ENCODE measurements at places on chromosomes 4 and X. TPM values are rescaled to one million over a fixed set of nuclear protein-coding genes. Genes with fewer than 3 reads are reported as not detected.

DNA sequence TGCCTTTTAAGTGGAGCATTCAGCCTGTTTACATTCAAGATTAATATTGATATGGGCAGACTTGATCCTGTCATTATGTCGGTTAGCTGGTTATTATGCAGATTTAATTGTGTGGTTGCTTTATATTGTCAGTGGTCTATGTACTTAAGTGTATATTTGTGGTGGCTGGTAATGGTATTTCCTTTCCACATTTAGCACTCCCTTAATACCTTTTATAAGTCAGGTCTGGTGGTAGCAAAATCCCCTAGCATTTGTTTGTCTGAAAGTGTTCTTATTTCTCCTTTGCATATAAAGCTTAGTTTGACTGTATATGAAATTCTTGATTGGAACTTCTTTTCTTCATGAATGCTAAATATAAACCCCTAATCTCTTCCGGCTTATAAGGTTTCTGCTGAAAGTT is 403.7 kb upstream of the EPHA5 start:
- no peaks in the 10 kb centered on the region for H3K4me1 ChIP-seq
- no peaks in the 10 kb centered on the region for H3K27me3 ChIP-seq
- H3K4me3 ChIP-seq, result no peak overlapping the region
- no peak overlapping the region for H3K27ac ChIP-seq

DNA sequence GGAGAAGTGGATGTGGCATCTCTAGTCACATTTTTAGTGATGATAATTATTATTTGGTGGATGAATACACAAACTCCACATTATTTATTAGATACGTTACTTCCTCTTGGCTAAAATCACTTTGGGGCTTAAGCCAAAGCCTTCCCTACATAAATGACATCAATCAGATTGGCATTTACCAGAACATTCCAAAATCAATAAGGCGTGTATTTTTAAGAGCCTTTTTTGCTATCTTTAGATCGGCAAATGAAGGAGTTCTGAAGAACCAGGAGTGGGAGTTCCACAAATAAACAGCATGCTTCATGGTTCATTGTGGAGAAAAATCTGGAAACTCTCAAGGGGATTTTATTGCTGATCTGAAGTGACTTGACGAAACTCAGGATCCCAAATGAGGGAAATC is 89.7 kb downstream of the AMELX start:
- H3K36me3 ChIP-seq, result no peaks in the 10 kb centered on the region
- H3K27me3 ChIP-seq, result no peaks in the 10 kb centered on the region
- DNase-seq, result no peak

DNA sequence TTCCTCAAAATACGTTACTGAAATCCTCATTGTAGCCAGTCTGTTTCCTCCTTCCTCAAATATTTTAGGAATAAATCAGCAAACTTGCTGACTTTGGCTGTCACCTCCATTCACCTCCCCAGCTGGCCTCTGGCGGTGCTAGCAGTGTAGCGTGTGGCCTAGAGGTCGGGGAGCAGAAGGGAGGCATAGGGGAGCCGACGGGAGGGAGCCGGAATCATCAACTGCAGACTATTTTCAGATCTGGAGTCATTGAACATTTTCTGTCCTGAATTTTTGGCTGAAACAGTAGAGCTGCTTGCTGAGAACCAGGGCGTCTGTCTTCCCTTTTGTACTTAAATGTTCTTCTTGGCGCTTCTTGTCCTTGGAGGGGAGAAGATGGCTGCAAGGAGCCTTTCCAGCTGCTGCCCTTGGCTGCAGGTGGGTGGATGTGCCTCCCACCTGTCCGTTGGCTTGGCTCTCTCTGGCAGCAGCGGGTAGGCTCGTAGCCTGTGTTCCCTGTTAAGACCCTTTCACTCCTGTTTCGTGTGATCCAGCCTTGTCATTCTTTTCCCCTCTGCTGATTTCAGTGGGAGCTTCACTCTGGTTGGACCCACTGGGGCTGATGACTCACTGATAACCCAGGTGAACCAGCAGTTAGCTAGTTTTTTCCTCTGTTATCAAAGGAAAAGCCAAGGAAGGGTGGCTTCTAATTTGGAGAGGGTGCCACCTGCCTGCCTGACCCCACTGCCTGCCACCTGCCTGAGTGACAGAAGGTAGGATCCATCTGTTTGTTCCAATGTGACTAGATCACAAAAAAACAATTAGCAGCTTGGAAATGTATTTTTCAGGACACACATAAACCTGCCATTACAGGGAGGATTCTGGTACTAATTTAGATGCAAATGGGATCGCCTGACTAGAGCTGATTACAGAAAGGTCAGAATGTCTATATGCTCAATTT is 135.9 kb downstream of the GATB start:
- no peaks in the 10 kb centered on the region for H3K36me3 ChIP-seq
- H3K27ac ChIP-seq, result no peak overlapping the region
- no peaks in the 10 kb centered on the region for H3K27me3 ChIP-seq
- no peak overlapping the region for H3K4me3 ChIP-seq
- peaks cover 3% of the 10 kb centered on the region for H3K4me1 ChIP-seq

GRCh38 chr4:39865280-39865679 is 112.4 kb downstream of the PDS5A start:
- no peak overlapping the region for H3K27ac ChIP-seq
- H3K27me3 ChIP-seq, result no peaks in the 10 kb centered on the region
- H3K4me3 ChIP-seq, result no peak overlapping the region
- no peak for DNase-seq
- H3K4me1 ChIP-seq, result no peaks in the 10 kb centered on the region

The ERAS gene
- not detected for total RNA-seq

The PDGFRA gene
- 5.8 TPM for total RNA-seq

Measured in prostate gland (tissue), 2 donors.